ENCODE measurements at places on chromosomes 3 and 15.

DNA sequence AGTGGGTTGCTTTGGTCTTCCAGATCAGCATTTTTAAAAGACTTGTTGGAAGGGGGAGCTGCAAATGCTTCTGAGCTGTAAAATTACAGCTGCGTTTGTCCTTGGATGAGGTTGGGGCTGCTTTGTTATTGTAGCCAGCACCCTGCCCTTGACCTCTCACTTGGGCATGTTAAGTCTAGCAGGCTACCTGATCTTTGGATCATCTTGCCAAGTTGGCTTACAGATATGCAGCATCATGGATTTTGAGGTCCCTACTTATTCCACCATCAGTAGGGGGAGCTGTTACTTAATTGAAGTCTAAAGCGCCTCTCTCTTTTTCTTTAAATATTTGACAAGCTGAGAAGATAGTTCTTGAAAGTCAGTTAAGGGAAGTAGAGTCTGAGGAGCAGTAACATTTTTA lies 793.0 kb downstream of the MCTP2 start:
- no peak for DNase-seq

- DNase-seq, result no peak
Measured at GRCh38 chr3:177421481-177421785, 224.2 kb upstream of the TBL1XR1 start.

DNA sequence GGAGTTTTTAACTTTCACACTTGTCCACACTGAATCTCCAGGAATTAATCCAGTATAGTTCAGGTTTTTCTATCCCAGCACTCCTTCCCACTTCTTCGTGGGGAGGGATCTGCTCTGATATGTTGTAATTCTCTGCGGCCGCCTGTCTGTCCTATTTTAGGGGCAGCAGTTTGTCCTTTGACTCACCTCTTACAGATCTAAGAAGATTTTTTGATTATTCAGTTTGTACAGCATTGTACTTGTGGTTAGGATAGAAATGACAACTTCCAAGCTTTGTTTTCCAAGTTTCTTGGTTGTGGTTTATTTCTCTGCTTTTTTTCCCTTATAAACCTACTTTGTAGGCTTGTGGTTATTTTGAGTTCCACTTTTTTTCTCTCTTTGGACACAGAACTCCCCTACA lies 601.7 kb downstream of the SI start:
- no peak for DNase-seq

DNA sequence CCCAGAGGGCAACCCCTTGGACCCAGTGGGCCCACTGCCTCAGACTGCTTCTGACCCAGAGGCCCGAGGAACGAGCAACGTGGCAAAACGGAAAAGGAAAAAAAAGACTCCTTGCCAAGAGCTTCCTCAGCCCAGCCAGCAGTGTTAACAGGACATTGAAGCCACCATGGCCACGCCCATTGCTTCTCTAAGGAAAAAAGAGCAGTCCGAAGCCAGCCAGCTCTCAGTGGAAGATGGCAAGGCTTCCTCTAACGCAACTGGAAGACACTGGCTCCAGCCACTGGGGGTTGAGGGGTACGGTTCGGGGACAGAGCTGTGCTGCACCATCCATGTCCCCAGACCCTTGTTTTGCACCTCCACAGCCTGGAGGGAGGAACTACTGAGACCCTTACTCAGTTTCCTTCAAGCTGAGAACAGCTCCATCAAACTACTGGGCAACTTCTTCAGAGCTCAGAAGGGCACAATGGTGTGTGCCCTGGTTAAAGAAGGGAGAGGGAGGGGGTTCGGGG lies 10.7 kb downstream of the BMF start:
- DNase-seq, result no peak

DNA sequence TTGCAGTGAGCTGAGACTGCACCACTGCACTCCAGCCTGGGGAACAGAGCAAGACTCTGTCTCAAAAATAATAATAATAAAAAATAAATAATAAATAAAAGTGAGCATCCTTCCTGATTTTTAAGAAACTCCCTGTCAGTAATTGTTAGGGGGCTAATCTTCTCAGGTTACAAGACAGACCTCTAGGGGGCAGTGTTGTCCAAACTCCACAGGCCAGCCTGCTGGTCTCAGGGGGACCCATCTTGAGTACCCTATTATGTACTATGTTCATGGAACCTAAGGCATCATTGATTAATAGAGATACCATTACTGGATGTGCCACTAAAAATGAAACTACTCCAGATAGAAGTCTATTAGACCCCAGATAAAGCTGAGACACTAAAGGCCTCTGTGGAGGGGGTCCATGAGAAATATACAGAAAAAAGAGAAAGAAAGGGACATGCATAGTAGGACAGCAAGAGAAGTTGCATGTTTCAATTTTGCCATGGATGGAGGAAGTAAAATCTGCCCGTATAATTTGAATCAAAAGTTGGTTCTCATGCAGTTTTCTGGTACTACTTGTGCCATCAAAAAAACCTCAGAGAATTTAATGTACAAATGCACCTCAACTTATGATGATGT lies 85.5 kb upstream of the CDV3 start:
- no peak for DNase-seq

- no peak for DNase-seq
Measured at GRCh38 chr15:56948000-56948763, 29.7 kb downstream of the TCF12 start.

All from 8988T (cell line).